Activated T-cell treated with anti-CD3 and anti-CD28 coated beads for 24 hours (primary cell): ENCODE measurements at places on chromosomes 2 and 18.
A peak's percentile ranks its signal among the peaks of the same experiment; 100 is the strongest.

- no peak for DNase-seq
Observed at GRCh38 chr2:143705108-143705707, 576.0 kb downstream of the ARHGAP15 start.

DNA sequence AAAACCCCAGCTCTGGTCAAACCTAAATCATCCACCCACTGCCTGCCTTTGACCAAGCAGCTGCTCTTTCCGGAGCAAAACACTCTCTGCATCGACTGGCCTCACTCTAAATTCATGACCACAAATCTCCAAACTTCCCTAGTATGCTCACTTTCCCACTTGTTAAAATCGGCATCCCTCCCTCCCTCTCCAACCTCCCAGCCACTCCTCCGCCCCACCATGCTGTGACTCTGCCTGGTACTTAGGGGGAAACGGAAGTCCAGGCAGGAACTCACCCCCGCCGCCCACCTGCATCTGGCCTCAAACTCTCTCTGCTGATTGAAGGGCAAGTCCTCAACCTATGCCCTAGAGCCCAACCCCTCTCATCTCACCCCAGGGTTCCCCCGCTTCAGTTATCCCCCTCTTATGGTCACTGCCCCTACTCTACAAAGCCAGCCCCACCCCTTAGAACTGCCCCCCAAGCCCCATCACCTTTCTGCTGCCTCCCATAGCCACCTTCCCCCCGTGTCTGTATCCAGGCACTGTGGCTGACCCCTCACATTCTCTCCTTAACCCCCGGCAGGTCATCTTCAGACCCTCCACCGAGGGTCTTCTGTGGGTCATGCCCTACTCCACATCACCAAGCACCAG is 3.8 kb upstream of the ADRA2B start:
- DNase-seq, result no peak

DNA sequence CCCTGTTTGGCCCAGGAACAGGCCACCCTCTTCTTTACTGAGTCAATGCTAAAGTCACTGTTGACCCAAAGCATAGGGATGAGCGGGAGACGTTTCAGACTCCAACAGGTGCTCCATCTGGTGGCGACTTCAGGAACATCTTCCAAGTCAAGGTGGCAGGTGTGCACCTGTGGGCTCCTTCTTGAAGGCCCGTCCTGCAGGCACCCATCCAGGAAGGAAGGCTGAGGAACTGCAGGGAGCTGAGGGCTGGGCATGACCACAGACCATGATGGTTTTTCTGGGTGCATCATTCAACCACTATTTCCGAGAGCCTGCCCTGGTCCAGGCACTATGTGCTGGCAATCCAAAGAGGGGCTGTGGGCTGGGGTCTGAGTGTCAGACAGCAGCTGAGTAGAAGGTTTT is 142.8 kb downstream of the NDUFA10 start:
- peak; percentile 38 for DNase-seq

- no peak for DNase-seq
Observed at GRCh38 chr2:216741223-216741593, 45.9 kb upstream of the IGFBP5 start.

DNA sequence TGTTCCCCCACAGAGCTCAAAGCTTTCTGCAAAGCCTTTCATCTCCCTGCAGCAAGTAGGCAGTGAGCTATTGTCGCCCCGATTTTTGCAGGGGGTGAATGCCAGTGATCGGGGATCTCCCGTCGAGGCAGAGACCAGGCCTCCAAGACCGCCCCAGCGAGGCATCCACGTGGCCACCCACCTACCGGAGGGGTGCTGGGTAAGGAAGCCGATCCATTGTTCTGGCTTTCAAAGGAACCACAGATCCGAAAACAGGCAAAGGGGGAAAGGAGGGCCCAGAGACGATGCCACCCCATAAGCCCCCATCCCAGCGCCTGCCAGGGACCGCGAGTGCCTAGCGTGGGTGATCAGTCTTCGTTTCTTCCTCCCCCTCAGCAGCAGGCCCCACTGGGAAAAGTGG is 2.4 kb downstream of the ADRA2B start:
- no peak for DNase-seq

DNA sequence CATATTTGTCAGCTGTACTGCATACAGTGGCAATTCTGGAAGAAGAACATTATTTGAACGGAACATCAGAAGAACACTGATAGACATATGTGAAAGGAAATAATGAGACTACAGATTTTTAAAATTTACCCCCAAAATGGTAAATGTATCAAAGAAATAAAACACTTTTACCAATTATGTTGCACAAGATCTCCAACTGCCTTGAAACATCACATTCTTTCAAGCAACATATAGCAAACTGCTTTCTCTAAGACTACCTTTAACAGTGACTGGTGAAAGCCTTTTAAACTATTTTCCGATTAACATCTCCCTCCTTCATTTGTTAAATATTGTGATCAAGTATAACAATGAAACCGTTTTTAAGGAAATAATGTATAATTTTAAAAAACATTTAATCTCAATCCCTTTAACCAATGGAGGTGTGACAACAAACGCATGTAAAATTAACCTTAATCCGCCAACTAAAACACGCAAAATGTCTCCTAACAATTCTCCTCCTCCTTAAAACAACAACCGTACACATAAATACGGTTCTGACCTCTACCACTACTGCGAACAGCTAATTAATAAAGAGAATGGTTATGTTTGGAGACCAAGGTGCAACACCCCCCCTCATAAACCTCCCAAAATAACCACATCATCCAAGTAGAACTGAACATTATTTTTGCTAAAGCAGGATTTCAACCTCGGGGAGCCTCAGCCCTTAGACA is 2.4 kb downstream of the FBXO11 start:
- DNase-seq, result no peak

GRCh38 chr2:62801110-62801509 is 95.6 kb downstream of the EHBP1 start:
- DNase-seq, result no peak

DNA sequence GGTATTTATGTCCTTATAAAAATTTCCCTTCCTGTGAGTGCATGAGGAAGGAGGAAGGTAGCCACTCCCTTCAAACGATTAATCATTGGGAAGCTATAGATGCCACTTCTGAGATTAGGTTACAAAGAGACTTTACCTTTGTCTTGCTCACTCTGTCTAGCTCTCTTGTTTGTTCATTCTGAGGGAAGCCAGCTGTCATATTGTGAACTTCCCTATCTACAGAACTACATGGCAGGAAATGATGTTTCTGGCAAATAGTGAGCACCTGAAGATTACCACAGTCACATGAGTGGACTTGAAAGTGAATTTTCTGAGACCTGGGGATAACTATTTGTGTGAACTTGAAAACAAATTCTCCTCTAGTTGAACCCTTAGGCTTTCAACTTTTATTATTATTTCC is 776.8 kb downstream of the CCDC85A start:
- DNase-seq, result no peak

DNA sequence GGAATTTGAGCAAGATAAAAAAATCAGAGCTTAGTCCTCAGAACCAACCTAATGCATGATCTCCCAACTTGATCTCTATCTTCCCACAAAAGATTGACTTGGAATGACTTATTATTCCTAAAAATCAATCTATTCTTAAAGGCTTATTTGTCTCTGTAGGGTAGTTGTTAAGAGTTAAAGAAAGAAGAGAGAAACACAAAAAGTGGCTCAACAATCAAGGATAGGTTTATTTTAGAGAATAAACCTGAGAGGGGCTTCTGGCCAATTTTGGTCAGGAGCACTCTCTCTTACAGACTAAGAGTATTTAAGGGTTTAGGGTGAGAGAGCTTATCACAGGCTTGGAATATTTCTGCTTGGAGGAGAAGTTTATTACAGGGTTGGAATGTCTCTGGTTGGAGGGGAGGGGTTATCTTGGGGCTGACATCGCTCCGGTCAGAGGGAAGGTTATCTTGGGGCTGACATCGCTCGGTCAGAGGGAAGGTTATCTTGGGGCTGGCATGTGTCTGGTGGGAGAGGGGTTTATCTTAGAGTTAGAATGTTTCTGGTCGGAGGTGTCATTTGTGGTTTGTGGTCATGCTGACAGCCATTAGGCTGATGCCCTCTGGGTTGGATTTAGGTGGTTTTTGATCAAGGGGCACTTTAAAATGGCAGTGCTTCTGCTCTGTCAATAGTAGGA is 2.4 kb upstream of the MFF start:
- no peak for DNase-seq

- no peak for DNase-seq
Observed at GRCh38 chr2:184413671-184414229, 184.6 kb upstream of the ZNF804A start.

DNA sequence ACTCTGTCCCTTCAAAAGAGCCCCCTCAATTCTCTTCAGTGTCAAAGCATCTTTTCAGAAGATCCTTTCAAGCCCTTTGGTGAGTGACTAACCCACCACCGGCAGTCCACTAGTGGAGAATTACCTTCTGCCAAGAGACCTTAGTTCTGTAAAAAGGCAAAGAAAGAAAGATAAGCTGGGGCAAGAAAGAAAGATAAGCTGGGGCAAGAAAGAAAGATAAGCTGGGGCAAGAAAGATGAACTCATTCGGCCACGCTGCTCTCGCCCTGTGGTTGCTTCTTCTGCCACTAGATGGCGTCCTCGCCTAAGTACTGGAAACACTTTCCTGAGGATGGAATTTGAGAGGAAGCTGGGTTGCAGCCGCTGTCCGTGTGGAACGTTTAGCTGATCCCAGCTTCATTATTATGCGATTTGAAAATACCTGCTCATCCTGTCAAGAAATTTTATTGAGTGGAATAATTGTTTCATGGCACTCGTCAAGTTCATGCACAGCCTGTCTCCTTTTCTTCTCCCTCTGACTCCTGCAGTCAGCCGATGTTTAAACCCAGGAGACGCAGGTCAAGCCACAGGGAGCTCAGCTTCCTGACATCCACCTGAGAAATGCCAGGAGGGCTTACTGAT is 17.3 kb upstream of the ANXA4 start:
- DNase-seq, result peak; percentile 80

DNA sequence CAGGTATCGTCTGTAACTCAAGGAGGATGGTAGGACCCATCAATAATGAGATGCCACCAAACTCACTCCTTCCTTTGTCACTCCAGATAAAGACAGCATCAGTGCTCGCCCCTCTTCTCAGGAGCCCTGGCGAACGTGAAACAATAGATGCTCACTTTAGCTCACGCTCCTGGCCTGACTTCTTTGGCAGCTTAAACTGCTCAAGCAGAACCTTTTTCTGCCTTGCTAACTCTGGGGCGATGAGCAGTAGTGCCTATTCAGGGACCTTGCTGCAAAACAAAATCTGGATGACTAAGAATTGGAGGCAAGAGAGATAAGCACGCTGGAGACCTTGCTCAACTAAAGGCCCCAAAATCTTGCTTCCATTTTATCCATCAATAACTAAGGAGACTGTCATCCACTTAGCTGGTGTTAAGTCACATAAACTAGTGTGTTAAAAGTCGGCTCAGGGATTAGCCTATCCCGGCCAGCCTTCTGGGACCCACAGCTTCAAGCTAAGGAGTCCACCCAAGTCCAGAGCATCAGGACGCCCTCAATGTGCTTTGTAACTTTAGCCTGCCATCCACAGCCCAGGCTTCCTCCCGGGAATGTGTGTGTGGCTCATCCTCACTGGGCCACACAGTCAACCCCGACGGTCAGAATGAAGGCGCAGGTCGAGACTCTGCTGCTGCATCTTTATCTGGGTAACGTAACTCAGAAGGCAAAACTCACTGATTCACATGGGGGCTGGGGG is 38.9 kb downstream of the ZNF516 start:
- DNase-seq, result no peak

DNA sequence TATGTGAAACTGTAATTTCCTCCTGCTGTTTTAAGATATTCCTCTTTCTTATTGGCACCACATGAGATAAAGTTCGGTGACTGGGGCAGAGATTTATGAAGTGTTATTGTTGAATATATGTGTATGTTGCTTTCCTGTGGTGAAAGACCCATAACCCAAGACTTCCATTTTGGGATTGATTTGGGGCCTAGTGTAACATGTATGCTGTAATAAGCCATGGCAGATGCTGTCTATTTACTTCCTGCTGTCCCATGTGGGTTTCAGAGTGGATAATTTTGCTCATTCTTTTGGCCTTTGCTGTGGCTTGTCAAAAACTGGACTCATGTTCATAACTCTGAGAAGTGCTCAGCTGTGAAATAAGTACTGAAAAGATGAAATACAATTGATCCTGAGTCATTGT is 10.8 kb upstream of the MYO1B start:
- DNase-seq, result no peak

DNA sequence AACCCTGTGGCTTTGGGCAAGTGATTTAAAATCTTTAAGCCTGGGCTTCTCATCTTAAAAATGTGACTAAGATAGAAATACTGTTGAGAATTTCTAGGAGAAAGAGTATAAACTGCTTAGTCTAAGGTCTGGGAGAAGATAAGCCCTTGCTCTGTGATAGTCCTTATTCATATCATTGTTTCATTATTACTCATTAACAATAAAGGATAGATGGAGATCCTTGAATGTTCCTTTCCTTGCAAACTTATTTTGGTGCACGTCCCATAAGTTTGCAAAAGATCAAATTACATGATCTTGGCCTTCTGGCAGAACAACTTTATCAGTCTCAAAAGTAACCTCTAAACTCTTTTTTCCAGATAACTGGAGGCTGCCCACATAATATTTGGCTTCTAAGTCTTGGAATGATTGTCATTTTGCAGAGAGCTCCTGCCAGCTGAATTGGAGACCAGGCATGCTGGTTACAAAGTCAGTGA is 138.3 kb downstream of the FAM124B start:
- no peak for DNase-seq

- DNase-seq, result no peak
Observed at GRCh38 chr2:48712151-48712550, 43.4 kb downstream of the LHCGR start.

DNA sequence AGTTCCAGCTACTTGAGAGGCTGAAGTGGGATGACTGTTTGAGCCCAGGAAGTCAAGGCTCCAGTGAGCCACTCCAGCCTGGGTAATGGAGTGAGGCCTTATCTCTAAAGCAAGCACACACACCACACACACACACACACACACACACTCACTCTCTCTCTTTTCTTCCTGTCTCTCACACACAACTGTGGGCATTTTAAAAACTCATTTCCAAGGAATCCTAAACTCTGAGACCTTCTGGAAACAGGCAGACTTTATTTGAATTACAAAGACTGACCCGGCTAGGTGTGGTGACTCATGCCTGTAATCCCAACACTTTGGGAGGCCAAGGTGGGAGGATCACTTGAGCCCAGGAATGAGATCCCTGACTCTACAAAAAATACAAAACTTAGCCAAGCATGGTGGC is 21.3 kb downstream of the WDSUB1 start:
- no peak for DNase-seq

DNA sequence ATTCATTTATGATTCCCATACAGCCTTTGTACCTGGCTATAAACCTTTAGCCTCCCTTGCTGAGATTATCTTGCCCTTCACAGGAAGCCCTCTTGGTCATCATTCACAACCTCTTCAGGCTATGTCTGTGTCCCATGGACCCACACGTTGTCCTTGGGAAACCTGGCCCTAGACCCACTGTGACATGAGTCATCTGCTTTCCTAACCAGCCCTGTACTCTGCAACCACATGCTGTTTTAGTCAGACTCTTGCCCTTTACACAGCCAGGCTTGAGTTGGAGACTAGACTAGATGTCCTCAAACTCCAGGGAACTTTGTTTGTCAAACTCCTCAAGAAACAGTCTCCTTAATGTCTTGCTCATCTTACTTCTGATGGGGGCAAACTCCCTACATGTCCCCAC is 229.3 kb upstream of the ZSWIM2 start:
- no peak for DNase-seq
